ENCODE measurements at places on chromosomes 5 and 9.

GRCh38 chr5:9278921-9279603 lies 266.8 kb downstream of the SEMA5A start:
- DNase-seq, result no peak

GRCh38 chr9:26067608-26068007 lies 389.4 kb upstream of the TUSC1 start:
- DNase-seq, result no peak

GRCh38 chr9:109906766-109907382 lies 126.9 kb downstream of the PALM2AKAP2 start:
- peak; percentile 35 for DNase-seq

GRCh38 chr5:133145436-133146170 lies 93.8 kb downstream of the HSPA4 start:
- no peak for DNase-seq

- no peak for DNase-seq
These were observed 226.2 kb upstream of the TBC1D2 start for GRCh38 chr9:98481676-98482075.

DNA sequence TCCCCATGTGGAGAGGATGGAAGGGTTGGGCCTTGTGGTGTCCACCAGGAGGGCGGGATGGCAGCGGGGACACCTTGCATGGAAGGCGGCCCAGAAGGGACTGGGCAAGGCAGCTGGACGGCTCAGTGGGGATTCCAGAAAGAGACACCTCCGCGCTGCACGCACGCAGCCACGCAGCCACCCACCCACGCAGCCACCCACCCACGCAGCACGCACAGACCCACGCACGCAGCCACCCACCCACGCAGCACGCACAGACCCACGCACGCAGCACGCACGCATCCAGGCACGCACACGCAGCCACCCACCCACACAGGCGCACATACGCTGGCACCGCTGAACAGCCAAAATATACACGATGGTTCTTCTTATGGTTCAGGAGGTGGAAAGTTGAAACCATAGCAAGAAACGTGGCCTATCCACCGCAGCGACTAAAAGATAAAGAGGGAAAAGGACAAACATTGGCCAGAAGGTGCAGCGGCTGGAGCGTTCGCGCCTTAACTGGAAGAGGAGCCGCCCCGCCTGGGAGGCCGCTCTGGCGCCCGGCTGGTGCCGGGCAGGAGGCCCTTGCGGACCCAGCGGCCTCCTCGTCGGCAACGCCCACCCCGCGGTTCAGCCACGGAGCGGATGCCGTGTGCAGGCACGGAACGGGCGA lies 22.2 kb upstream of the EXOC3 start:
- DNase-seq, result no peak

DNA sequence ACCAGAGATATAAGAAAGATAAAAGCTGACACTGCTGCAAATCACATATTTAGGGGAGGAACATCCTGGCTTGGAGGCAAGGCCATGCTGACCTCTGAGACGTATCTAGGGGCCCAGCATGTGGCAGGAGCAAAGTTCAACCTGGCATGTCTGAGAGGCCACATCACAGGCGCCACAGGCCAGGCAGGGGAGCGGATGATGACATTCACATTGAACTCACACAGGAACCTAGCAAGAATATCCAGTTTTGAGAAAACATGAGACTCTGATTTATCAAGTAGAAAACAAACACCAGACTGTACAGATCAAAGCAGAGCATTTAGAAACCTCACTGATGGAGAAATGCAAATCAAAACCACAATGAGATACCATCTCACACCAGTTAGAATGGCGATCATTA lies 64.2 kb upstream of the STK32A start:
- no peak for DNase-seq

DNA sequence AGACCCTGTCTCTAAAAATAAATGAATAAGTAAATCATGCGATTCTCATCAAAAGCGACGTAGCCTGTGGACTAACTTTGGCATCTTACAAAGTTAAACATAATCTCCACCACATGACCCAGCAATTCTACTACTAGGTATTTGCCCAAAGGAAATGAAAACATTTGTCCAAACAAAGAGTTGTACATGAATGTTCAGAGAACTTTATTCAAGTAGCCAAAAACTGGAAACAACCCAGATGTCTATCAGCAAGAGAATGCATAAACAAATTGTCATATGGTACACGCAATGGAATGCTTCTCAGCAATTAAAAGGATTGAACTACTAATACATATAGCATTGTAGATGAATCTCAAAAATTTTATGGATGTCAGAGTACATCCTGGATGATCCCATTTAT lies 82.6 kb downstream of the ADRB2 start:
- DNase-seq, result peak; percentile 23
